ENCODE measurements at places on chromosomes 7 and 10.
A peak's percentile ranks its signal among the peaks of the same experiment; 100 is the strongest.

DNA sequence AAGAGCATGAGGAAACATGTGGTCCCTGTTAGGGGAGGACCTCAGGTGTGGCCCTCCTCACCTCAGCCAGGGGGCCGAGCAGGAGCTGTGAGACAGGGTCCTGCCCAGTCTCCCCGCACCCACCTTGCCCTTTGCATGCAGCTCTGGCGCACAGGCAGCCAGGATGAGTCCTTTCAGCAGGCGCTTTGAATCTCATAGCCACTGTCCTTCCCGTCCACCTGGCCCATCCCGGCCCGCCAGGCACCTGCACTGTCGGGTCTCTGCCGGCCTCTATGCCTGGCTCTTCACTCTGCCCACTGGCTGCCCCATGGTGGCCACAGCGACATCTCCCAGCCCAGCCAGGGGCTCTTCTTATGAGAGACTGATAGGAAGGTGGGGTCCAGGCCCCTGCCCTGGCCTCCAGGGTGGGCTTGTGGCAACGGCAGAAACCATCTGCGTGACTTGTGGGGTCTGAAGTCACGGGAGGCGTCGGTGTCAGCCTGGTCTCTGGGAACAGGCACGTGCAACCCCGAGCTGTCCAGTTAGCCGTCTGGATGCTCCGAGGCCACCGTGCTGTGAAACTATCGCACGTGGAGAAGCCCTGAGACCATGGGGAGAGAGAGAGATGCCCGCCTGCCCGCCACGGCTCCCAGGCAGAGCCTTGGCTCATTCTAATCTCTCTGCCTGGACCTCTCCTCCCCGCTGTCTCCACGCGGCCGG lies 37.4 kb downstream of the FOXL3 start:
- DNase-seq: no peak

- DNase-seq: no peak
Observed at GRCh38 chr10:63522277-63522687, 1.1 kb downstream of the REEP3 start.

DNA sequence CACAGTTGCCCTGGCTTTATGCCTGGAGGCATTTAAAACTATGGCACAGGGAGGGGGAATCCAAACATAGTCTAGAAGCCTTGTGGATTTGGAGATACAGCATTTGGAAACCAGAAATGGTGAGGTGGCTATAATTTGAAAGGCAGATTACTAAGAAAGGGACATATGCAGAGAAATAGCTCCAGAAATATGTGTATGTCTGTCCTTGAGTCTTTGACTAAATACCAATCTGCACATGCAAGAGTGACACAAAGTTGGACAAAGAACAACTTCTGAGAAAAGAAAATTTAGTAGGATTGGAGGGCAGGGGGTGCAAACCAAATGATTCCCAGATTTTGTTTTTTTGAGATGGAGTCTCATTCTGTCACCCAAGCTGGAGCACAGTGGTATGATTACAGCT lies 229.6 kb downstream of the TMEM26 start:
- DNase-seq: no peak

DNA sequence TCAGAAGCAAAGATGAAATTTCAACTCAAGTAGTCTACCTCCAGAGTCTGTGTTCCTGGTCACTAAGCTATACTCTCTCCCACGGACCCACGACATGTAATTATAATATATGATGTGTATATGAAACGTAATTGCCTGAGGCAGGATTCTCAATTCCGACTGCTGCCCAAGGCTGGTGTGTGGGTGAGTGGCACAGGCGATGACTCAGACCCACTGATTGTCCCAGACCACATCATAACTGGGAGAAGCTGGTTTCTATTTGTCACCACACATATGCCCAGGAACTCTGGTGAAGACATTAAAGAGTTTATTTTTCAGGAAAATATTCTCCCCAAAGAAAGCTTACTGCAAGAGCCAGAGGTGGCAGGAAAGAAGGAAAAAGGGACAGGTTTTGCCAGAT lies 219.3 kb downstream of the JAZF1 start:
- no peak for DNase-seq

- DNase-seq: no peak
Observed at GRCh38 chr10:88069338-88069737, 205.9 kb downstream of the PTEN start.

GRCh38 chr10:3762309-3762708 lies 22.7 kb downstream of the KLF6 start:
- DNase-seq: no peak

- DNase-seq: no peak
Observed at GRCh38 chr10:103493362-103493915, at the start of gene NEURL1. NEURL1 (plus strand) TSS chr10:103493705; CDS start chr10:103494388, 683 bp downstream.

DNA sequence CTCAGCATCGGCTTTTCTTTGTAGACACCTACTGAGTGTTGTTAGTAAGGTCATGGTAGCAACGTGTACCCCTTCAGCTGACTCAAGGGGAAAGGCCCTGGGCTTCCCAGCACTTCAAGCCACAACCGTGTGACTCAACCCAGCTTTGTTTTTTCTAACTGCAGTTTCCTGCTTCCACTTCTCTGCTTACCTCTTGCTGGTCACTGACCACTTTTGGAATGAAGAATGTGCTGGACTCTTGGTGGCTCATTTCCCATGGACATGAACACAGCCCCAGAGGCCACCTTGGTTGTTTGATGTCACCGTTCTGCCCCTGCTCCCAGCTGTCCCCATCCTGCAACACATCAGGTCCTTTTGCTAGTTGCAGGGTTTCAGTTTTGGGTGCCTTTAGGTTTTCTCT lies 69.5 kb upstream of the ZNF438 start:
- DNase-seq: peak; percentile 56

GRCh38 chr7:27175626-27176523 lies 1.8 kb upstream of the HOXA10 start:
- no peak for DNase-seq

DNA sequence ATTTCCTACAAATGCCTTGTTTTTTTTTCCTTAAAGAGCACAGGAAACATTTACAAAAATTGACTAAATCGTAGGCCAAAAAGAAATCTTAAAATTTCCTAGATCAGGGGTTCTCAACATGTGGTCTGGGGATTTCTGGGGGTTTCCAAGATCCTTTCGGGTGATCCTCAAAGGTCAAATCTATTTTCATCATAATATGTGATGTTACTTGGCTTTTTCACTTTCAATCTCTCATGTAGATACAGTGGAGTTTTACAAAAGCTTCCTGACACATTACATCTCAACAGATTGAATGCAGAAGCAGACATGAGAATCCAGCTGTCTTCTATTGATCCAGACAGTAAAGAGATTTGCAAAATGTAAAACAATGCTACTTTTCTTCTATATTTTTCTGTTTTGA lies 497.3 kb downstream of the INHBA start:
- DNase-seq: no peak

GRCh38 chr7:109950256-109950655 lies 1140.7 kb upstream of the LRRN3 start:
- no peak for DNase-seq

DNA sequence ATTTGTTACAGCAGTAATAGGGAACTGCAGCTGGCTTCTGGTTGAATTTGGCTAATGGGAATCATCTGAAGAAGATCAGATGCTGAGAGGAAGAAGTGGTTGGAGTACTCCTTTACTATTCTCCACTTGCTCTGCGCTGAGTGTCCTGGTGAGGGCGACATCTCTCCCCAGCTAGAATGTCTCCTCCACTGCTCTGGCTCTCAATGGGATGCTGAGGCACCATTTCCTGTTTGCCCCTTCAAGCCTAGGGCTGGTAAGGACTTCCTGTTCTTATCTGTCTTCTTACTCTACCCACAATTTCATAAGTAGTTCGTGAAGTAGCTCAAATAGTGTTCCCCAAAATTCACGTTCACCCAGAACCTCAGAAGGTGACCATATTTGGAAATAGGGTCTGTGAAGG lies 43.2 kb upstream of the TES start:
- DNase-seq: no peak

DNA sequence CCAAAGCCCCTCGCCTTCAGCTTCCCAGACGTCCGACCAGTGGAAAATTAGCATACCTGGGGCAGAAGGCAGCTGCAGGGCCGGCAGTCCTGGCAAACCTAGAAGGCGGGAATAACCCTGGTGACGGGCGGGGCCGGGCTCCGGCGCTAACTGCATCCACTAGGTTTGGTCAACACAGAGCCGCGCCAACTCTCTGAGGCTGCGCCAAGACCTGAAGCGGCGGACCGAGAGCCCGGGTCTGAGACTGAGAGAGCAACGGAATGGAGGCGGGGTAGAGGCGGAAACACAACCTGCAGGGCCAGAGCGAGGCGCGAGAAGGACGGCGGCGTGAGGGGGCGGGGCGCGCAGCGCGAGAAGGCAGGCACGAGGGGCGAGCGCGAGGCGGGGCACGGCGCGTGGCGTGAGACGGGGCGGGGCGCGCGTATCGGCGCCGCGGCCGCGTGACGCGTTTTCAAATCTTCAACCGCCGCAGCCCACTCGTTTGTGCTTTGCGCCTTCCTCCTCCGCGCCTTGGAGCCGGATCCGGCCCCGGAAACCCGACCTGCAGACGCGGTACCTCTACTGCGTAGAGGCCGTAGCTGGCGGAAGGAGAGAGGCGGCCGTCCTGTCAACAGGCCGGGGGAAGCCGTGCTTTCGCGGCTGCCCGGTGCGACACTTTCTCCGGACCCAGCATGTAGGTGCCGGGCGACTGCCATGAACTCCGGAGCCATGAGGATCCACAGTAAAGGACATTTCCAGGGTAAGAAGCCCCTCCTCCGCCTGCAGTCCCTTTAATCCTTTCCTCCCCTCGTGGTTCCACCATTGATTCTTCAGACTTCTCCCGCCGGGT lies at the start of the genes DBF4 and SLC25A40:
TSS of gene DBF4 (plus strand) at position 454 of the 829 bp plus-strand sequence. CDS start at position 694, 240 bp downstream.
TSS of gene SLC25A40 (minus strand) at position 321 of the 829 bp plus-strand sequence. CDS start 17,633 bp downstream, outside the sequence.
- peak; percentile 93 for DNase-seq

- no peak for DNase-seq
Observed at GRCh38 chr7:127644484-127644883, 7.5 kb upstream of the SND1 start.

DNA sequence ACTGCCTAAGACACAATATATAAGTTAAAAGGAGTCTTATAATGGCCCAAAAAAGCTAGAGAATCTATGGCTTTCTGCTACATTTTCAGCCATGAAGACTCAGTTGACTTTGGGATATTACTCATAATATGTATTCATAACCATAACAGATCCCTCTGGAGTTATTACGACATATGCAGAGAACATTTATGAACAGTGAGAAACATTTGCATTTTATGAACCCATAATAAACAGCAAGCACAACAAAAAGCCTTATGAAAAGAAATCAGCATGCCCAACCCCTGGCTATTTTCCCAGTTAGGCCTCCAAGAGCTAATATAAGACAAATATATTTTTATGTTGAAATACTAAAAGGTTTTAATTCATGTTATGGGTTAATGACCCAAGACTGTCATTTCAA lies 52.4 kb downstream of the ARMH3 start:
- DNase-seq: no peak

- no peak for DNase-seq
Observed at GRCh38 chr7:12423997-12424745, 20.5 kb upstream of the VWDE start.

DNA sequence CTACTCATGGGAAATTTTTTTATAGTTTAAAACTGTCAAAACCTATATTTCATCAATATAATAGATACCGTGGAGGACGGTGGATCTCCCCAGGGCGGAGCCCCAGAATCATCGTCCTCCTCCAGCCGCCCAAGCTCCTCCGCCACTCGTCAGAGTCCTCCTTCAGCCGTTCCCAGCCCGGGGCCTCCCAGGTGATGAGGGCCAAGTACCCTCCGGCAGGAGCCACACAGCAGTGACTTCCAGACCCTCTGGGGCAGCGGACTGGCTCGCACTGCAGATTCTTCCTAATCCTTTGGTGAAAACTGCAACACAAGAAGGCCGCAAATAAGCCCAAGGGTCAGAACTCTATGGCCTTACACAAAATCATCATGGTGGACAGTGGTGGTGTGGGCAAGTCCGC lies 26.8 kb upstream of the ABCB5 start:
- DNase-seq: no peak

DNA sequence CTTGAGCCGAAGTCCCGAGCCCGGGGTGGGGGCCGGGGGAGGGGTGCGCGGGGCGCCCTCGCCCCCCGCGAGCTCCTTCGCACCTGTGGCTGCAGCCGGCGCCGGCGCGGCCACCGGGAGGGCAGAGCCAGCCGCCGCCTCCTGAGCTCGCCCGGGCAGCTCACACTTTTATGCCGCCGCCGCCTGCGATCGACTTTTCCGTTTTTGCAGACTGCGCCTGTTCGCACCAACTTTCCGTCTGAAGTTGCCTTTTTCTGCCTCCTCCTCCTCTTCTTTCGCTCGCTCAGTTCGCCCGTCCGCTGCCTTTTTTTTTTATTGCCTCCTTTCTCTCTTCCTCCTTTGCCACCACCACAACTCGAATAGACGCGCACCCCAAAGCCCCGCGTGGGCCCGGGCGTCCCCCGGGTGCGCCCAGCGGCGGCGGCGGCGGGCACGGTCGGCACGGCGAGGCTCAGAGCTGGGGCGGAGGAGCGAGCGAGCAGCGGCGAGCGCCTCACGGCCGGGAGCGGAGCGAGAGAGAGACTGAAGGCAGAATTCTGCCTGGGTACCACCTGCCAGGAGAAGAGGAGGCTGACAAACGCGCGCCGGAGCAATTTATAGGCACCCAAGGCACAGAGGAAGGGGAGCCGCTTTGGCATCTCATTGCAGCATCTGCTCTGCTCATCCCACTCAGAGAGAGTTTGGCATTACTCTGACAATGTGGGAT lies at the start of gene C1QL3:
TSS of gene C1QL3 (minus strand) at position 569 of the 706 bp plus-strand sequence. CDS start 814 bp downstream, outside the sequence.
- DNase-seq: peak; percentile 8

- DNase-seq: no peak
Observed at GRCh38 chr7:71266912-71267311, 135.0 kb downstream of the GALNT17 start.

- no peak for DNase-seq
Observed at GRCh38 chr10:127408733-127409132, 140.4 kb upstream of the NPS start.

DNA sequence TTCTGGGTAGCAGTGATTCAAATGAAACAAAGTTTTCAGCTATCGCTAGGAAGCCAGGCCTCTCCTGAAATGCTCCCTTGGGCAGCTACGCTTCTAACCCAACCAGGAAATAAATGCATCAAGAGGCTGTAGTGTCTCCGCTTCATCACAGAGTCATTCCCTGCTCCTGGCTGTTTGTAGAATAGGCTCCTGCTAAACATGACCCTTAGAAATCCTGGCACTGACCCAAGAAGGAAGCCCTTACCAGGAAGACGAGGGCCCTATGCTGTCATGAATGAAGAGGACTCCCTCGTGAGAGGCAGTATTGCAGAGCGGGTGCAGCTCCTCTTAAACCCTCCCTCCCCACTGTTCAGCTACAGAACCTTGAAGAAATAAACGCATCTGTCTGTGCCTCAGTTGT lies 48.3 kb downstream of the NOD1 start:
- DNase-seq: no peak

DNA sequence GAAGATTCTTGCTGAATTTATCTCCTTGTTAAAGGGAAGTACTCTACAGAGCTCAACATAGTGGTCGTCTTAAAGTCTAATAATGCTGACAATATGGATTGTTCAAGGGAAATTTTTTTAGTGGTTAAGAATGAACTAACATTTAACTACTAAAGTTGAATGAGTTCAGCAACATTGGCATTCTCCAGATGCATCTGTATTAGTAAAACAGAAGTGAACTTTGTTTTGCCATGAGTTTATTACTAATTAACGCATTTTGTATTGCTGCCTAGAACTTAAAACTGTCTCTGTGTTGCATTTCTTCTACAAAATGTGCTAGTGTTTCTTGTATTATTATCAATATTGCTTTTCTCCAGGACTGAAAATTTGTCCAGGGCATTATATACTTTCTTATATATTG lies 67.5 kb downstream of the C1GALT1 start:
- DNase-seq: no peak

GRCh38 chr10:33237736-33238624 lies 96.5 kb downstream of the NRP1 start:
- no peak for DNase-seq

Data from CD4-positive, alpha-beta T cell (primary cell).